ENCODE measurements at places on chromosomes 5 and 9.

GRCh38 chr5:41951224-41951623, 26.1 kb downstream of the FBXO4 start:
- no peak for DNase-seq

- DNase-seq, result no peak
Measured at GRCh38 chr9:32875242-32875641, 91.9 kb downstream of the TMEM215 start.

GRCh38 chr5:166523206-166523605, 1768.2 kb upstream of the WWC1 start:
- no peak for DNase-seq

- no peak for DNase-seq
Measured at GRCh38 chr5:619444-619843, 7.3 kb downstream of the CEP72 start.

GRCh38 chr5:39274398-39275085, 55.2 kb upstream of the FYB1 start:
- no peak for DNase-seq

- DNase-seq, result no peak
Measured at GRCh38 chr5:76479973-76480667, 77.0 kb downstream of the IQGAP2 start.

DNA sequence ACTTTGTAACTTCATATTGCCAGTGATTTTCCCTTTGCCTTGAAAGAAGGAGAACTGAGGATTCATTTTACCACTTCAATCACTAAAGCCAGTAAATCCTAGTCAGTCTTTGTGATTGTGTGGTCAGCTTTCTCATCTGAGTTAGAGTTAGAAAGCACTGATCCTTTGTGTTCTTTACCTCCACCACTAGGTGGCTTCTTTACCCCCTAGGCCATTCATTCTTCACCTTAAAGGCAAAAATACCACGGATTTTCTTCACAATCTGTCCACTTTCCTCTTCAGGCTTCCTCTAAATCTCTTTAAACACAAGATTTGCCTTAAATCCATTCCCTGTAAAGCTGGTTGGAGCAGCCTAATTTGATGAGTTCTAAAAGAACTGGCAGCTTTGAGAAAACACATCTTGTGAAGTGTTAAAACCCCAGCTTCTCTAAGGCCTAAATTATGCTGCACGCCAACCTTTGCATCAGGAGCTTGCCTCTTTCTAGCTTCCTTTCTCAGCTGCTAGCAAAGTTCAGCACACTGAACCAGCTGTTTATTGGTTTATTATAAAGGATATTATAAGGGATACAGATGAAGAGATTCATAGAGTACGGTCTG, 20.4 kb downstream of the BDP1 start:
- no peak for DNase-seq

DNA sequence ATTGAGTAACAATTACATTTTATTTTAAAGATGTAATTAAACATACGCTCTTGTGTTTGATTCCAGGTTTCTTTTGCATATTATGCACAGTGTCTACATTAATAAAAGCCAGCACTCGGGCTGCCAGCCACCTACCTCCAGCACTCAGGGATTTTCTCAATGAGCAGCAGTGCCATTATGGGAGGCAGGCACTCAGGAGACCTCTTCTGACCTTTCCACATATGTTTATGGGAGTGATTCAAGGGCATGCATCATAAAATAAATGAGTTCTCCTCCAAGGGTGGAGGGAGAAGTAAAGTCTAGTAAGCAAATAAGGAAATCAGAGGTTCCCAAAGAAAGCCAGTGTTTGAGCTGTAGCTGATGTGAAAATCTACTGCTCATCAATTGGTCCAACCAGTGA, 119.8 kb upstream of the IRX2 start:
- DNase-seq, result no peak

- no peak for DNase-seq
Measured at GRCh38 chr5:174559141-174559540, 165.2 kb upstream of the MSX2 start.

- DNase-seq, result no peak
Measured at GRCh38 chr9:126652140-126652582, 38.4 kb downstream of the LMX1B start.

- no peak for DNase-seq
Measured at GRCh38 chr5:130720355-130720754, 444.7 kb downstream of the HINT1 start.

DNA sequence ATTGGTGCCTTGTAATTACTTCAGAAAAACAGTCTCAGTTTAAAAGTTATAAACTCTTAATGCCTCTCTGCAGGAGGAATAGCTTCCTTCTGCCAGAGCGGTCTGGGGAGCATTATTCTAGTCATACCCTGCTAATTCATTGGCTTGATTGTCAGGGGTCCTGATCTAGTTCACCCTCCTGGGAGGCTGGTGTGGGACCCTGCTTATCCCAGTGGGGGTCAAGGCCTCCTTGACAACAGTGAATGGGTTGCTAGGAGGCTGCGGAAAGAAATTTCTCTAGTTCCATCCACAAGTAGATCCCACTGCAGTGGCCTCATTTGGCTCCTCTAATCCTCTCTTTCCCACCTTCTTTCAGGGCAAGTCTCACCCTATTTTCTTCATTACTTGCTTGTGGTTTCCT, 105.7 kb downstream of the TMC1 start:
- DNase-seq, result no peak

DNA sequence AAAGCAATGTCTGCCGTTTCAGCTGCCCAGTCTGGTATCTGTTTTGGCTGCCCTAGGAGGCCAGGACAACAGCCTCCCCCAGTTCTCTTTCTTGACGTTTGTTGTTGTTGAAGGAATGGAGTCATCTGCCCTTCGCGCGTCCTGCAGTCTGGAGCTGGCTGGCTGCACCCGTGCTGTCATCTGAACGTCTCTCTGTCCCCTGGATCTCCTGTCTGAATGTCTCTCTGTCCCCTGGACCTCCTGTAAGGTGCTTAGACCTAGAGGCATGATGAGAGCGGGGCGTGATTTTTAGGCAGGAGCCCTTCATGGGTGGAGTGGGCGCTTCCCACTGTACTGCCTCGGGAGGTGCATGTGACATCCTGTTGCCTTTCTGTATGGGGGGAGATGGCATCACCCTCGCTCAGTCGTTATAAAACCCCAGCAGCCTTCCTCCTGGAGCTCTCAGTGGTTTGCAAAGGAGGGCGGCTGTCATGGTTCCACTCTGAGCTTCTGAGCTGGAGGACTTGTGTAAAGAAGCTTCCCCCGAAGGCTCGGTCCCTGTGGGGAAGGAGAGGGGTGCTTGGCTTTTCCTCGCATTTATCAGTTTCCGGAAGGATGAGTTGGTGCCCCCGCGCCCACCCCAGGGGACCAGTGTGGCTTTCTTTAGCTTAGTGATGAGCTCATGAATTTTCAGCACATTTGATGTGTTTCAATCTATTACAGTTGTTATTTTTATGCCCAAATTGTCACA, 49.8 kb upstream of the OLFM1 start:
- DNase-seq, result no peak

DNA sequence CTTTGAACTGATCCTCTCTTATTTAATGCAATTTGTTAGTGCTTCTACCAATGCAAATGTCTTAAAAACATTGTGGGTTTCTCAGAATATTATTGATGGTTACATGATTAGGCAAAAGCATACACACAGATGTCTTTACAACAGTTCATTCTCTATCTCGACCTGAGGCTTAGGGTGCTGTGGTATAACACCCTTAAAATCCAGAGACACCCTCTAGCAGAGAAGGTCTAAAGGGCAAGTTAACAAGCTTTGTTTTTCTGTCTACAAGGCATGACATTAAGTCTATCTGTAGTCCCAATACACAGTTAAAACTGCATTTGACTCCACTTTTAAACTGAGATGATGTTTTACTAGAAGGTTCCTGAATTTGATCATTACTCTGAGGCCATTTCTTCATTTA, 518.7 kb upstream of the MEF2C start:
- no peak for DNase-seq

GRCh38 chr9:6567140-6567591, 78.4 kb downstream of the GLDC start:
- no peak for DNase-seq

DNA sequence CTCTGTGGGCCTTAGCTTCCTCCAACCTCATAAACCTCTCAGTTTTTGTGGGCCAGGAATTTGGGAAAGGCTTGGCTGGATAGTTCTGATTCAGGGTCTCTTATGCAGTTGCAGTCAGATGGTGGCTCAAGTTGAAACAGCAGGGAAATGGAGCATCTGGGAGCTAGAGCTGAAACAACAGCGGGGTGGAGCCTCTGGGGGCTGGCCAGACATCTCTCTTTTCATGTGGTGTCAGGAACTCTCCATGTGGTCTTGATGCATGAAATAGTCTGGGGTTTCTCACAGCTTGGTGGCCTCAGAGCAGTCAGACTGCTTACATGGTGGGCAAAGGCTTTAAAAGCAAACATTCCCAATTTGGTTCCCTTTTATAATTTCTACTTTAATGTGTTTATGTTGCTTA, 13.5 kb downstream of the ZNF346 start:
- DNase-seq, result no peak

GRCh38 chr5:163580516-163580915, 75.1 kb downstream of the MAT2B start:
- DNase-seq, result no peak

- DNase-seq, result no peak
Measured at GRCh38 chr5:2403296-2403695, 348.2 kb downstream of the IRX2 start.

- no peak for DNase-seq
Measured at GRCh38 chr5:57411982-57412381, 70.6 kb downstream of the ACTBL2 start.

DNA sequence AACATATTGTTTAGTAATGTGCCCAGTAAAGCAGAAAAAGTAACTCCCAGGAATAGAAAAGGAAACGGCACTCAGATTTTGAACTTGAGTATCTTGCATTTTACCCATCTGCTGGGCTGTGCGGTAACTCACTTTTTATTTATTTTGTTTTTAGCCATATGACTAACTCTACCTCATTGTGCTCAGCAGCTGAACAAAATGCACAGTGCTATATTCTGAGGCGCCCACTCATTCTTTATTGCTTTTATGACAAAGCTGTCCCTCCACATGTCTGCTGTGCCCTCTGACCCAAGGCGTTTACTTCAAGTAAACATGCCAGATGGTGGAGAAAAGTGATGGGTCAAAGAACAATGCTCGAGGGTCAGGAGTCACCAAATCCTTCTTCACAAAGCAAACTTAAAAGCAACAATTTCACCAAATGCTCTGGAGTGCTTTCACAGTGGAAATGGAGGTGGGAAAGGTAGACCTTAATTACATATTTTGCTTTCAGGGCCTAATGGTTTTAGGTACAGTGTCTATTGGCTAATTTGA, 215.2 kb upstream of the ELAVL2 start:
- DNase-seq, result no peak

Data from heart right ventricle (tissue), 16 donors.